ENCODE measurements at places on chromosomes 2 and 18.

GRCh38 chr2:157722580-157723234 lies 94.0 kb upstream of the ACVR1C start:
- no peak for DNase-seq

DNA sequence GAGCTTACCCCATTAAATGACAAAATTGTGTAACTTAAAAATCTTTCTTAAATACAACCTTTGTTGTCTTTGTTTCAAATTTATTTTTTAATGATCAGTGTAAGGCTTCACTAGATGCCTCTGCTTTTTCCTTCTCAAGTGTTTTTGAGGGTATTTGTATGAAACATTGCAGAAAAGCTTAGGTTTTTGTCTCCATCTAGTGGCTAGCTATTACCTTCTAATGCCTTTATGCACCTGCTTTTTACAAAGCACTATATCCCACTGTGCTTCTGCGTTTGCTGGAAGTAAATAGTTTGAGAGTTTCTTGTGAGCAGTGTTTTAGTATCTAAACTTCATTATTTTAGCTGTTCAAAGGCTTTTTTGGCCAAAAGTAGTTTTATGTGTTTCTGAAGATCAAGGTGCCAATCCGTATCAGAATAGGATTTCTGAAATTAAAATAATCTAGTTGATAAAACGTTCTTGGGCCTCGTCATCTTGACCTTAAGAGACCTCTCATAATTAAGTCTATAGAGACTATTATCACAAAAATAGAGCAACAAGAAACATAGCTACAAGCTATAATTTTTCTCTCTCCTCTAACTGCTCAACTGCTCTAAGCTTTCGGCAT lies 47.0 kb downstream of the IWS1 start:
- DNase-seq: peak; percentile 21

DNA sequence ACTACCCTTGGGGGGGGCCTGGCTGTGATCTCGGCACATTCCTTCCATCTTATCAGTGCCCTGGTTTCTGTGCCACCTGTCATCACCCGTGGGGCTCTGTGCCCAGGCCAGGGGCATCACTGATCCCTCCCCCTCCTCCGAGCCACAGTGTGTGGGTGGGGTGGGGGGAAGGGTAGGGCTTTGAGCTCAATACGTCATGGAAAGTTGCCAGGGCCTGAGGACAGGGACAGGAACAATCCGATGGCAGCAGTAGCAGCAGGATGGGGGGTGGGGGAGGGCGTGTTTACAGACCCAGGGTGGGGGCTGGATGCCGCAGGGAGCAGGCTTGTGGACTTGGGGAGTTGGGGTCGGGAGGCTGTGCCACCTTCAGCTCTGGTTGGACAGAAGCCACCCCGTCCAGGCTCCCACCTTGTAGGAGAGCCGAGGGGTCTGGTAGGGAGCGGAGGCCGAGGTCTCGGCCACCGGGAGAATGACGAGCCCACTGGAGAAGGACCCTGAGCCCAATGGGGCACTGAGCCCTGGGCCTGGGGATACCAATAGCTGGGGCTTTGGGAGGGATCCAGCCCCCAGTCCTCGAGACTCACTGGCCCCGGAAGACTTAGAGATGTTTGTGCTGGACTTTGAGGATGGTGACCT lies 3.5 kb downstream of the SLC4A3 start:
- DNase-seq: no peak

GRCh38 chr2:27013738-27014137 lies 19.0 kb upstream of the TMEM214 start:
- no peak for DNase-seq

DNA sequence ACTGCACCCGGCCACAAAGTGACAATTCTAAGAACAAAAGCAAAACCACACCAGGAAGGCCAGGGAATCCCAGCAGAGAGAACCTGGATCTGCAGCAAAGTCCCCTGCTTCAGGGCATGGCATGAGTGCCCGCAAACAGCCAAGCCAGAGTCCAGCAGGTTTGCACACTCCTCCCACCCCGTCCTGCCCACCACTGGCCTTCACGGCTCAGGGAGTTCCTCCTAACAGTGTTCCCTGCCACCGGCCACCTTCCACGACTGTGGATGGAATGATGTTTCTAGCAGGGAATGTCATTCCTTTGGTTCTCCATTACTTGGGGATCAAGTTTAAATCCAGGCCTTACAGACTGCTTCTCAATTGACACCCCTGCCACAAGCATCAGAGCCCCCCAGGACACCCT lies 42.0 kb upstream of the B3GNT7 start:
- DNase-seq: no peak

DNA sequence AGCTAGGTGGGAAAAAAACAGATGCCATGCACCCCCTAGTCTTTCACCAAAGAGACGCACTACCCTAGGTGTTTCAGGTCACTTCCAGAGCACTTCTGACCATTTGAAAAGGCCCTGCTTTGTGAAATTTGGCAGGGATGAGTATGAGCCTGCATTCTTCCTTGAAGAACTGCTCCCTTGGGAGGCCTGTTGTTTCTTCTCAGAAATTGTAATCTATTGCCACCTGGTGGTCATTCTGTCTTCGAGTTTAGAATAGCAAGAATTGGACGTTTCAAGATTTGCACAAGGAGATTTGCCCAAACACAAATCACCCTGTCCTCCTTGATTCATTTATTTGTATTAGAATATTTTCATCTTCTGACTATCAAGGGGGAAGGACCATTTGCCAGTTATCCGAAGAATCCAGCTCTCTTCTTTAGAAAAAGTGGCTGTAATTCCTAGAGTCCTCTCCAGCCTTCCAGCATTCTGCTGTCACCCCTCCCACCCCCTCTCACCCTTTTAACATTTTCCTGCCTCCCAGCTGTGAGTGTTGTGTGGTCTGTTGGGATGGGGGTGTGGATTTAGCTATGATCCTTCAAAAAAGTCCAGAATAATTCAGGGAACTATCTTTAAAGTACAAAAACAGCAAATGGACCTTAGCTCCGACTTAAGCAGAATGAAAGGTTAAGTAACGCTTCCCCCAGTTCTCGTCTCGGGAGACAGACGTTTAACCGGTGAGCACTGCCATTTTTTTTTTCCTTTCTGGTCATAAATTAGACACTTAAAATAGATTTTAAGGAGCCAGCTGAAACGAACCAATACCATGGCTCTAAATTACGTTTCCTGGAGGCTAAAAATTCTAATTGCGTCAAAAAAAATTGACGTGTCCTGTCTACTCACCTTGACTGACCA lies 3.7 kb upstream of the GAD1 start:
- DNase-seq: no peak

- no peak for DNase-seq
Measured at GRCh38 chr2:109611467-109612095, 2.2 kb downstream of the SEPTIN10 start.

- no peak for DNase-seq
Measured at GRCh38 chr2:88499204-88499603, 46.7 kb upstream of the FOXI3 start.

- DNase-seq: no peak
Measured at GRCh38 chr18:12309683-12310198, 1.7 kb downstream of the TUBB6 start.

GRCh38 chr2:196066291-196067087 lies 2.1 kb downstream of the DNAH7 start:
- DNase-seq: no peak
